Heart right ventricle (tissue), 16 donors: ENCODE measurements at places on chromosomes 2 and 18. TPM values are rescaled to one million over a fixed set of nuclear protein-coding genes. Genes with fewer than 3 reads are reported as not detected.

DNA sequence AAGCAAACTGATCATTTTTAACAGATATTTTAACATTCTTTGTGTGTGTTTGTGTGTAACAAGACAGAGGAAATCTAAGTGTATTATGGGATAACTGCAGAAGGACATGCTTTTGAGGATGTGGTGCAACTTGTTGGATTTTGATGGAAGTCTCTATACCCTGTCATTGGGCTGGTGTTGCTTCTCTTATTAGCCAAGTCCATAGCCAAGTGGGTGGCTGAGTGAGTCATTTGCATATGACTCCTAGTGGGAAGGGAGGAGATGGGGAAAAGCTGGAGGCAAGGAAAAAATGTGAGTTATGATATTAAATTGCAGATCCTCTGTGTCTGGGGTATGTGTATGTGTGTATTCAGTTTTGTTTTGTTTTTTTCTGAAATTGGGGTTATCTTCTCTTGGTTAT lies 879.9 kb downstream of the DCC start:
- DNase-seq: no peak

DNA sequence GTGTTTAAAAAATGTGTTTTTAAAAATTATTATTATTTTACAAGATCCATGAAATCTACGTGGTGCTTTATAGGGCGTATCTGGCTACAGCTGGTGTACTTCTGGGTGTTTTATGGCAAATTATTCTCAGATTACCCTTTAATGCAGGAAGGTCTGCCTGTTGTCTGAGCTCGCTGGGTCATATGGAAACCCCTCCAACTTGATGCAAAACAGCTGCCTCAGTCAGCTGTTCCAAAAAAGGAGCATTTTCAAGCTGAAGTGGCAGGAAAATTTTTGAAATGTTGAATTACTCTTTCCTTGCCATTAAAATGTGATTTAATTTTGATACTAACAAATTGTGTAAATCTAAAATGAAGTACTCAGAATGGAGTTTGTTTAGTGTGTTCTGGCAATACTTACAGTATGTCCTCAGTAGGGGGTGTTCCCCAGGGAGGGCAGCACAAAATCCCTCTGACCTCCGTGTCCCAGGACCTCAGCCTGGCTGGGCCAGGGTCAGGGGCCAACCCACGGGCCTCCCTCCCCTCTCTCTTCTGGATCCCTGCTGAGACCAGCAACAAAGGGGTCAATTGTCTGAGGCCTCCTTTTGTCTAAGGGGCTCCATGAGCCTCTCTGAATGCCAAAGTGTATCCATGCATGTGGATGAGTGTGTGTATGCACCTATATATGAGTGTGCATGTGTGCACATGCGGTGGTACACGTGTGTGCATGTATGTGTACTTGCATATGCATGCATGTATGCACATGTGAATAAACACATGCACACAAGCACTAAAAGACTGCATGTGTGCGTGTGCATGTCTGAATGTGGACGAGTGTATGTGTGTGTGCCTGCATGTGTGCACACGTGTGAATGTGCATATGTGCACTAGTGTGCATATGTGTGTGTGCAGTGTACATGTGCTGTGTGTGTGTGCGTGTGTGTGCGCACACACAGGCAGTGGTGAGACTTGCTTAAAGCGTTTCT lies 105.4 kb downstream of the ACOXL start:
- DNase-seq: no peak

GRCh38 chr18:3872641-3873040 lies 422.7 kb downstream of the TGIF1 start:
- DNase-seq: no peak

CARF gene
- 10.1 TPM for total RNA-seq

DNA sequence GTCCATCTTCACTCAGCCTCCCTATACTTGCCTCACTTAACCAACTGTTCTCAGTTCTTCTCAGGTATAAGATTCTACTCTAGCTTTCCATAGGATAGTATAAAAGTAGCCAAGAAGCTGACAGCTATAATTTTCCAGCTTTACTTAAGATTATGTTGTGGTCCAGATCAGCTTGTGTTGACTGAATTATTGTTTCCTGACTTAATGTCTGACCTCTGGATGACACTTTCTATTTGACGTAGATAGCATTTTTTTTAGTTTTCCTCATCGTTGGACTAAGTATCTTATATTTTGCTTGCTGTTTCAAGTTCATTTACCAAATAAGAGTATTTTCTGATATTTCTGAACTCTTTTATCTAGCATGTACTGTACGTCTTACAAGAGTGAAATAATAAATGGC lies 1272.5 kb upstream of the CDH2 start:
- no peak for DNase-seq

DNA sequence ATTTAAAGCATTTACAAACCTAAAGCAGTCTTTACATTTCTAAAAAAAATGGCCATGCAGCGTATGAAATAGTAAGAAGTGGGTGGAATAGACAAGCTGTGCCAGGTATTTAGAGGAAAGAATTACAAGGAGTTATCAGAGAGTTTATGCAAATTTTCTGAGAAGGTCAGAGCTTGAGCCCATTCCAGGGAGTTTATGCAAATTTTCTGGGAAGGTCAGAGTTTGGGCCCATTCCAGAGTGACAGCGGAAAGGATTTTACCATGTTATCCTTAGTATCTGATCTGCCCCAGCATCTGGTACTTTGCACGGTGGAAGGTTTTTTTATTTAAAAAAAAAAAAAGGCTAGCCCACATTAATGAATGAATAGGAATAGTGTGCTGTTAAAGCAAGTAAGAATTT lies 1.4 kb upstream of the DOK6 start:
- DNase-seq: no peak

GRCh38 chr2:20051532-20052228 lies at the start of gene LAPTM4A:
TSS of gene LAPTM4A (minus strand) at chr2:20051628. CDS start at chr2:20051520, 108 bp downstream.
- peak; percentile 99 for DNase-seq

HOXD8 gene
- total RNA-seq: 0.26 TPM

DNA sequence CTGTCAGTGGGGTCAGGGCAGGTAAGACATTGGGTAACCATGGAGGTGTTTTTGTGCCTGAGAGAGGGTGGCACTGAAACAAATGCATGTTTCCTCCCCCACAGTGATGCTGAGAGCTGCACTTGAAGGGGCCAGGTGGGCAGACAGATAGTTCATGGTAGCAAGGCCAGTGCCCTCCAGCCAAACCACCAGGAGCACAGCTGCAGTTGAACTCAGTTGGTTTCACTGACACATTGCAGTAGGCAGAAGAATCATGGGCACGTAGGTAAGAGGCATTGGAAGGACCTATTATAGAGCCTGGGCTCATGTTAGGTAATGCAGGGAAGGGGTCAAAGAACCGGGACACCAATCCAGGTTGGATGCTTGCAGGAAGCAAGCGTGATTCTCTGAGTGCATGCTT lies 93.2 kb upstream of the ARL4C start:
- no peak for DNase-seq

GRCh38 chr2:40372283-40372985 lies 79.5 kb downstream of the SLC8A1 start:
- DNase-seq: no peak
